ENCODE measurements at places on chromosomes 4 and X. TPM values are rescaled to one million over a fixed set of nuclear protein-coding genes. Genes with fewer than 3 reads are reported as not detected.

DNA sequence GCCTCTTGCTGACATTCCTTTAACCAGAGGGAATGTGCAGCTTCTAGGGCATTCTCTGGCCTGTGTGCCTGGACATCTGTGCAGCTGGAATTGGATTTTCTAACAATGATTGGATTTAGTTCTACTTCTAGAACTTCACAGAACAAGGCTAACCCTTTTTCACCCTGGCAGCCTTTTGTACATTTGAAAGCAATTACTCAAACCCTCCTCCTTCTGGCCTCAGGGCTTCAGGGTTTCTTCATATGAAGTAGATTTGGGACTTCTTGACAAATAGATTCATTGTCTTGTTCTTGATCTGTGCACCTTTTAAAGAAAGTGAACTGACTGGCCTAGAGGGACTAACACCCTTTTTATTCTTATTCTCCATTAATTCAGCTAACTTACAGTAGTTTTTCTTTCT, 30.1 kb downstream of the SPATA18 start:
- no peak for DNase-seq

DNA sequence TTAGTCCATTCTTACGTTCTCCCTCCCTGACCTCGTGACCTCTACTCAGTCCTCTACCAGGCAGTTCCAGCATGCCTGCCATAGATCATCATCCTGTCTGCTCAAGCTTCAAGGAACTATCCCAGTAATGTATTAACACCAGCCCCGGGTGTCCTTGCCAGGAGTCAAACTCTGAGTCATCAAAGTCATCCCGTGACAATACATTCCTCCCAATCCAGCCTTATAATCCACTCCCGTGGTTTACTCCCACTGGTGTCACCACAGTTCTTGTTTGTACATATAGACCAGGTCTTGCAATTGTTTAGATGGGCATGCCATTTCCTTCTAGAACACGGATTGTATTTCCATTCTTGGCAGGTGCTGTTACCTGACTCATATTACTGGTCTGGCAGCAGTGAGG, 68.7 kb upstream of the TAB3 start:
- DNase-seq, result no peak

DNA sequence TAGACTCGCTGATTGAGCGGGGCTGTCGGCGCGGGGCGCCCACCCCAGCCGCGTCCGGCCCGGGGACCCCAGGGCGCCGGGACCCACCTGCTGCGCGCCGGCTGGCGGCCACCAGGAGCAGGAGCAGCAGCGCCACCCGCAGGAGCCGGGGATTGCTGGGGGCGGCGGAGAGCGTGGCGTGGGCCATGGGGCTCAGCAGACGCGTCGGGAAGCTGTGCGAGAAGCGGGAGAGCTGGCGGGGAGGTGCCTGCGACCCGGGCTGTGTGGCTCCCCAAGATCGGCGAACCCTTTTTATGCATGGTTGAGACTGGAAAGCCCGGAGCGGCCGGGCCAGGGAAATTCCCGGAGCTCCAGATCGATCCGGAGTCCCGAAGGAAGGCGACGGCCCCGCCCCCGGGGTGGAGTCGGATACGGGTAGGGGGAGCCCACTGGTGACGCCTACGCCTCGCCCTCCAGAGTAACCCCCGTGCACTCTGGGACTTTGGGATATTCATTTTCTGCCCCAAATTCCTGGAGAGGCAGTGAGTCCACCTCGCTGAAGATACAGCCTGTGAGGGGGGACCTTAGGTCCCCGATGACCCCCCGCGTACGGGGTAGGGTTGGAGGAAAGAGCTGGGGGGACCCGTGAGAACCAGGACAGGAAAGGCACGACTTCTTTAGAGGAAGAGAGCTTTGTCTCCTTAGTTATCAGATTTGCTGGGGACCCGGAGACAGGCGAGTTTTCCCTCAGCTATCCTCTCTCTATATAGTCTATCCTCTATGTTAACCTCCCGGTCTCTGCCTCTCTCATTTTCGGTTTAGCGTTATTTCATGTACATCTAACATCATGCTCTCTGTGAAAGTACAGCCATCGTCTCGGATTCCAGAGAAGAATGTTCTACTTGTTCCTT, at the start of gene CXCL3:
Gene CXCL3, minus strand, starts transcription at position 265 of the 890 bp plus-strand sequence. Its CDS starts 78 bp downstream, at position 187.
- DNase-seq, result no peak

- DNase-seq, result no peak
These were observed 8.4 kb downstream of the CNGA1 start for GRCh38 chr4:48008021-48008596.

LONRF3 gene
- total RNA-seq, result 2.7 TPM

DNA sequence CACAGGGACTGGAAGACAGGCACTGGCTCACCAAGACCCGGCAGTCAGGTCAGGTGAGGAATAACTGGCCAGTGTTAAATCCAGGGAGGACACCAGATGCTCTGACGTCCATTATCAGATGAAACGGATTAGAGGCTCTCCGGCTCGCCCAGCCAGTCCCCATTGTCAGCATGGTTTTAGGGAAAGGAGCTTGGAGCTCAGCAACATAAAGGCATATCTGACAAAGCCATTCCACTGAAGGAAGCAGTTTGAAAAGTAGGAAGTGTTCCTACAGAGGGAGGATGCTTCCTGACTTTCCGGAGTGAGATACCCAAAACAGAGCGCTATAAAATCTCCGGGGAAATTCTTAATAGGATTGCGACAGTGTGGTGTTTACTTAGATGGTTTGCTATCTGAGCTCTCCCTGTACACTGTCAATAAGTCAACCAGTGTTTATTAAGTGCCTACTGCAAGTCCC, 14.8 kb downstream of the NDNF start:
- DNase-seq, result no peak

PDGFRA gene
- 138 TPM for total RNA-seq

- DNase-seq, result no peak
These were observed 102.0 kb upstream of the GATB start for GRCh38 chr4:151862766-151863165.

- no peak for DNase-seq
These were observed 867.3 kb downstream of the PCDH18 start for GRCh38 chr4:136664988-136665387.

DNA sequence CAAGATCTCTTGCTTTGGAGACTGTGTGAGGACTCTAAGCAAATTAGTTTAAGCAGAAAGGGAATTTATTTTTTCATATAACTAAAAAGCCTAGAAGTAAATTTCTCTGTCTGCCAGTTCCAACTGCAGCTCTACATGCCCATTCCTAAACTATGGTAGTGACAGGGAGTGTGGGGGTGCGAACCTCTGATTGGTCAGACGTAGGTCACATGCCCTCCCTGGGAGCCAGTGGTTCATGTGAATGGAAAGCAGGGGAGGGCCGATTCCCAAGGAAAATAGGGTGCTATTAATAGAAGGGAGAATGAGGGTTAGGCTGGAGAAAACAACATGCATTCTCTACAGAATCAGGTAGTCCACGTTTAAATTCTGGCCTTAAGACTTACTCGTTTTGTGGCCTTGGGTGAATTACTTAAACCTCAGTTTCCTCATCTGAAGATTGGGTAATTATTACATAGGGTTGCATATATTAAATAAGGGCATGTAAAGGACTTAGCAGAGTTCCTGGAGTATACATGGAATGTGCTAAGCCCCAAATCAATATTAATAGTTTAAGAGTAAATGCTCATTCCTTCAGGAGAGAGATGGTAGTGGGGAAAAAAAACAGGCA, 7.2 kb downstream of the RAB33B start:
- no peak for DNase-seq

SLC7A11 gene
- 2.1 TPM for total RNA-seq

DNA sequence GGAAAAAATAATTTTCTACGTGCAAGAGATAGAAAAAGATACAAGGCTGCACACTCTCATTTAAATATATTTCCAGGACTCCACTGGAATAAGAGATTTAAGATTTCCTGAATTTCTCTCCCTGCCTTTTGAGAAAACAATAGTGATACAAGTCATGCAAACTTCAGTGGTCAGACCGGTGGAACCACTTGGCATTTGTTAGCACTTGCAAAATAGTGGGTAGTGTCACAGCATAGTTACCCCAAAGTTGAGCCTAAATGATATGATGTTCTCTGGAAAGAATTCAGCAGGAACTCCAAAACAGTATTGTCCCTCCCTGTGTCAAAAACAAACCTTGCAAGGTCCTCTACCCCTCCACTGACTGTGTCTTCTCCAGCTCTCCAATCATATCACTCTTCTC, 102.3 kb downstream of the ANKRD50 start:
- no peak for DNase-seq
